ENCODE measurements at places on chromosomes 6 and 20.

GRCh38 chr6:163301726-163302635, 112.5 kb upstream of the QKI start:
- no peak for DNase-seq

GRCh38 chr20:62602550-62602949, 39.8 kb upstream of the SLCO4A1 start:
- DNase-seq: no peak

DNA sequence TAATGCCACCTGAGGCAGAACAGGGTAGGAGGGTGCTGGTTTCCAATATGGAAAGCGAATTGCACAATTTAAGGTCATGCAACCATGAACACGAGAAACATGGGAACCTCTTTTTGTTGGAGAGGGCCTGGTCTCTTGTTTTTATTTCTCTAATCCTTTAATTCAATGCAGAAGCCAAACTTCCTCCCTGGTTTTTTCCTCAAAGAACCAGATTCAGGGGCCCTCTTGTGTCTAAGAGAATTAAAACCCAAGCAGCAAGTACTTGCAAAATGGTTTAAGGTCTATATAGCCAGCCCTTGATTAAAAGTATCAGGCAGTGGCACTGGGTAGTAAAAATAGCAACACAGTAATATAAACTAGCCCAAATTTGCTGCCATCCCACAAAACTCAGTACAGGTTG, 19.5 kb downstream of the GSTA4 start:
- no peak for DNase-seq

DNA sequence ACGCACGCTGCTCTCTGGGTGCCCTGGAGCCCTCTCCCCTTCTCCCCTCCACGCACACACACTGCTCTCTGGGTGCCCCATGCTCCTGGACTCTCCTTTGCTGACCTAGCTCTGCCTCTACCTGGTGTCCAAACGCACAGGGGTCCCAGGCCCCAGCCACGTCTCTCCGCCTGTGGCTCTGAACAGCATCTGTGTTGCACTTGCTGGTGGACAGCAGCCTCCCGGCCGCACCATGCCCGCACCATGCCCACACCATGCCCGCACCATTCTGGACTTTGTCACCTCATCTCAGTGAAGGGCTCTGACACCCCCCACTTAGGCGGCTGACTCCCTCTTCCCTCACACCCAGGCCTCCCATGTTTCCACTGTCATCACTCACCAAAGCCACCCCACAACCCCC, 21.8 kb downstream of the TCFL5 start:
- DNase-seq: no peak
